HEK293T (cell line): ENCODE measurements at places on chromosomes 4 and X.

DNA sequence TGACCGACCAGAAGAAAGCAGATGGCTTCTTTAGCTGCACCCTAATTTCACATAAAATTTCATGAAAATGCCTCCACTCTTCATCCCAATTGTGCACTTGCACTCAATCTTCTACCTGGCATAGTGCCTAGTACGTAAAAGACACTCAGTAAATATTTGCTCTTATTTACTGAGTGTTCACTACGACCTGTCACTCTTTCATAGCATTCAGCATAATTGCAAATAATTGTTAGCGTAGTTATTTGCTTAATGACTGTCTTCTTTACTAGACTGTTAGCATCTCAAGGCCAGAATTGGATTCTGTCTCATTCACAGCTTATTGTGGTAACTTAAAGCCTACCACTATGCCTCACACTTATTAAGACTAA is 130.2 kb downstream of the ENOX2 start:
- DNase-seq = no peak

DNA sequence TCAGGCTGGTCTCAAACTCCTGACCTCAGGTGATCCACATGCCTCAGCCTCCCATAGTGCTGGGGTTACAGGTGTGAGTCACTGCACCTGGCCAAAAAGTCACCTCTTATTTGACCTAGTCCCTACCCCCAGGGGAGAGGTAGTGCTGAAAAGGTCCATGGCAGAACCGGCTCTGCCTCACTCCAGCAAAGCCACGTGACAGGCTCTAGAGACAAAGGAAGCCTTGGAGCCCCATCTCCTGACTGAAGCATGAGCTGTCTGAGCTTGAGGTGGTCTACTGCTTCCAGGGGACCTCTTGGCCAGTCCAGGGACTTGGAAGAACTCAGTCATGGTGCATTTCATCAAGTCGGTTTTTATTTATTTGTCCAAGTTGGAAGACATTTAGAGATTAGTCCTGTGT is 52.5 kb upstream of the ZNF518B start:
- no peak for DNase-seq

DNA sequence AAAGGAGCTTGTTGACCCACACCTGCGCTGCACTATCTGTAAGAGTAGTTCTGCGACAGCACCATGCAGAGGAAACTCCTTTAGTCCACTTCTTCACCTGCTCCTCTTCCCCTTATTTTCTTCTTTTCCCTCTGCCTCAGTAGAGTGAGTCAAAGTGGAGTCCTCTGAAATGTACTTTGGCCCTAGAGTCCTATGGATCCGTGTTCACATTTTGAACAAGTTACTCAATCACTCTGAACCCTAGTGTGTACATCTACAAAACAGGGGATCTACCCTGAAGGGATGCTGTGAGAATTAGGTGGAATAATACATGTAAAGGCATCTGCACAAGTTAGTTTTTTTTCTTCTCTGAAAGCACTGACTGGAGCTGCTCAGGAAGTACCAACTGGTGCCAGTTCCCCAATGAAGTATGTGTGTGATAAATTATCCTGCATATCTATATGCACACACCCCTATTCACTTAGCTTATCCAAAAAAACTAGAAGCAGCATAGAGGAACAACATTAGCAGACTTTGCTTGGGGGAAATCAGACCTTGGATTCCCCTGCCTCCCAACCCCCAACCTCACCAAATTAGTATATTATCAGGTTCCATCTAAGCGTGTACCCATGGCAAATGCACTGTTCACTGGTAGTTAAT is 118.5 kb upstream of the FAM9C start:
- no peak for DNase-seq

DNA sequence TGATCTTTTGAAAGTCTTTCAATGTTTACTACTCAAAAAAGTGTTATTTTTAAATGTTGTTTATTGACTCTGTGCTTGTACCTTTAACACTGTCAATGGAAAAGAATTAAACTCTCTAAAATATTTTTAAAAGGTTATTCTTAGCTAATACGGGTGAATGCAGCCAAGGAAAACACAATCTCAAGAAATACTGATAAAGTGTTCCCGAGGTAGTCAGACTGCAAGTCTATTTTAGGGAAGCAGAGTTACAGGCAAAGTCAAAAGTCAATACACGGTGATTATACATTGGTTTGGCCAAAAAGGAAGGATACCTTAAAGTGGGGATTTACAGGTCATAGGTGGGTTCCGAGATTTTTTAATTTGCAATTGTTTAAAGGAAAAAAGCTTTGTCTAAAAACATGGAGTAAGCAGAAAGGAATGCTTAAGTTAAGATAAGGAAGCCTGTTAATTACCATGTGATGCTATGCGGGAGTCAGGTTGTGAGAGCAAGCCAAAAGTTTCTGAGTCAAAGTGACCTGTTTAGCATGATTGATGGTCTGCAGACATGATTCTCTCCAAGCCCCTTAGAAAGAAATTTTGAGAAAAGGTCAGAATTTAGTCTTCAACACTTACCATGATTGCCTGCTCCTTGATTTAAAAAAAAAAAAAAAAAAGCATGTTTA is 288.4 kb downstream of the KLHL4 start:
- DNase-seq = no peak

DNA sequence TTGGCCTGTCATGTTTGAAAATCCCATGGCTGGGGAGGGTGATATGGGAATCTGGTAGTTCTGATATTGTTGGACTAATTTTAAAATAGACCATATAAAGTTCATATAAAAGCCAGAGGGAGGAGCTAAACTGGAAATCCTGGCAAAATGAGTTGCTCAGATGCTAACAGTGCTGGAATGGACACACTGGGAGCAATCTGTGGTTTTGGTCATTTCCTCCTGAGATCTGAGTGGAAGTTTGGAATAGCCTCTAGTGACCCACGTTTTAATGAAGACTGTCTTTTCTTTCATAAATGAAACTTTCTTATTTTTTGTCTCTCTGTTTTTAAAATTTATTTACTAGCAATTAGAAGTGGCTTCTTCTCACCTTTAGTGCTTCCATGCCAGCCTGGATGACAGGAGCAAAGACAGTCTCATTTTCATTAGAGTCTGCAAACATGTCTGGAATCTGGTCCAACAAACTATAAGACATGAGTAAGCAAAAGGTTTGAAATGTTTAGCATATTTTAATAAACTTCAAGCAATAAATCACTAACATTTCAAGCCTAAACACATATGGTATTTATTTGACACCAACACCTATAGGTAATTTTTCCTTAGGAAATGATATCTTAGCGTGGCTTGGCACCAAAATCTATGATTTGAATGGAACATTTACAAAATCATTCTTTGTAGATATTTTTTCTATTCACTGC is 66.6 kb downstream of the METTL14 start:
- no peak for DNase-seq

GRCh38 chr4:7000421-7001176 is 42.6 kb upstream of the TADA2B start:
- no peak for DNase-seq

DNA sequence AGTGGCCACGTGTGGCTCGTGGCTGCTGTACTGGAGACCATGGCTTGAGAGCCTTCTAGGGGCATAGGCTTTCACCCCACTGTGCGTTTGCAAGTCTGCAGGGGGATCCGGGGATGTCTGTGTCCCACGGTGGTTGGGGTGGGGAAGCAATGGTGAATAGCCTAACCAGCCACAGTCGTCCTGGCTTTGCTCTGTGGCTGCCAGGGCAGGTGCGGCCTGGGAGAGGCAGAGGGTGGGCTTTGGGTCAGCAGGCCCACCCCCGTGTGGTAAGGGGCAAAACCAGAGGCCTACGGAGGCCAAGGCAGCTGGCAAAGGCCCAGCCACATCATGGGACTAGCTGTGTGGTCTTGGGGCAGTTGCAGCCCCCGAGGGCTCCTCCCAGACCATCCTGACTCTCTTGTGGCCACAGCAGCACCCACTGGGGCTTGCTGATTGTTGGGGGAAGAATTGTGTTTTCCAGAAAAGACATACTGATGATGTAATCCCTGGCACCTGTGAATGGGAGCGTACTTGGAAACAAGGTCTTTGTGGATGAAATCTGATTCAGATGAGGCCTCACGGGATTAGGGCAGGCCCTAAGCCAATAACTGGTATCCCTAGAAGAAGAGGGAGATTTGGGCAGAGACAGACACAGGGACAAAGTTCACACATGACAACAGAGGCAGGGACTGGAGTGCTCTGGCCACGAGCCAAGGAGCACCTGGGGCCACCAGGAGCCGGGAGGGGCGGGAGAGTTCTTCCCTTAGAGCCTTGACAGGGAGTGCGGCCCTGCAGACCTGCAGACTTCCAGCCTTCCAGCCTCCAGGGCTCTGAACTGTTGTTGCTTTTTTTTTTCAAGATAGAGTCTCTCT is 2.9 kb downstream of the CPZ start:
- no peak for DNase-seq

- DNase-seq = no peak
Observed at GRCh38 chr4:15682242-15683142, 865 bp downstream of the FAM200B start.

DNA sequence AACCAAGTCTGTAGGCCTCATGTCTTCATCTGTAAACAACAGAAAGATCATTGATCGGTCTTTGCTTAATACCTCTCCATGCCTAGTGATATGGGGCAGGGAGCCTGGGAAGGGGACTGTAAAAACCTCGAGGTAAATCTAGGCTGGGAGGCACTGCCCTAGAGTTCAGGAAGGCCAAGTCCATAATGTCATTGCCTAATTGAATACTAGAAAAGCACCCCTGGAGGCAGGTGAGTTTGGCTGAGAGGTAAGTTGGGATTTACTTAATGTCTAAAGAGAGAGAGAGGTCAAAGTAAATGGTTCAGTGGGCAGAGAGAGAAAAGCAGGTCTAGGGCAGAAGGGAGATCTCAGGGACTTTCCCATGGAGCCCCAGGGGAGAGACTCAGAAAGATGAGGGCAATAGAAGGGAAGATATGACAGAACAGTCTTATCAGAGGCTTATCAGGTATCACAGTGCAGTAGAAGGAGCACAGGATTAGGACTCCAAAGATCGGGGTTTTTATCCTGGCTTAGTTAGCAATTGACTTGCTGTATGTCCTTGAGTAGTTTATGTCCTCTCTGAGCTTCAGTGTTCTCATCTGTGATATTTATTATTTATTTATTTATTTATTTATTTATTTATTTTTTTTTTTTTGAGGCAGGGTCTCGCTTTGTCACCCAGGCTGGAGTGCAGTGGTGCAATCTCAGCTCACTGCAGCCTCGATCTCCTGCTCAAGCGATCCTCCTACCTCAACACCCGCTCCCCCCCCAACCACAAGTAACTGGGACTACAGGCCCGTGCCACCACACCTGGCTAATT is 85.2 kb downstream of the SLC16A2 start:
- no peak for DNase-seq

- DNase-seq = peak; percentile 48
Observed at GRCh38 chr4:93764639-93765246, 63.8 kb upstream of the ATOH1 start.

- no peak for DNase-seq
Observed at GRCh38 chr4:189050643-189051042, 890.0 kb upstream of the FRG1 start.

DNA sequence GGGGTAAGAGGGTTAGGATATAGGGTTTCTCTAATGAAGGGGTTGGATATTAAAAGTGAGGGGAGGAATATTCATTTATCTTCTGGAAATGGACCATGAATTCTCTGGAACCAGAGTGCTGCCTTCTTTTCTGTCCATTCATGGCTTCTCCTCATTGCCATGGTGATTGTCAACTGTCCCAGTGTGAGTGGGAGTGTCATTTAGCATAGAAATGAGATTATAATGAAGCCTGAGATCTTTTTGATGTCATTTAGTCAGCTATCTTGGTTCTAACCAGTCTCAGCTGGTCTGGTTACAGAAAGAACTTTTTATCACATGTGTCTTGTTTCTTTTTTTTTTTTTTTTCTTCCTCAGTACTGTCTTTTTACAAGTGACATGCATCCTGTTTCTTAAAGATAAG is 497.3 kb upstream of the PITX2 start:
- DNase-seq = no peak

GRCh38 chr4:184818216-184818564 is 7.6 kb downstream of the ACSL1 start:
- DNase-seq = no peak

DNA sequence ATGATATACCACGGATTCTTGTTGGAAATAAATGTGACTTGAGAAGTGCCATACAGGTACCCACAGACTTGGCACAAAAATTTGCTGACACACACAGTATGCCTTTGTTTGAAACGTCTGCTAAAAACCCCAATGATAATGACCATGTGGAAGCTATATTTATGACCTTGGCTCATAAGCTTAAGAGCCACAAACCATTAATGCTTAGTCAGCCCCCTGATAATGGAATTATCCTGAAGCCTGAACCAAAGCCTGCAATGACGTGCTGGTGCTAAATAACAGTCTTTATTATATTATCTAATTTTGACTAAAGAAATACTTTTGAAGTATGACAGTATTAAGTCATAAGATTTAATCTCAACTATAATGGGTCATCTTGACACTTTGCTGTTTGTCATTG is 18.9 kb downstream of the RAB33B start:
- DNase-seq = no peak

GRCh38 chrX:46325312-46325877 is 219.8 kb downstream of the ZNF674 start:
- DNase-seq = no peak

DNA sequence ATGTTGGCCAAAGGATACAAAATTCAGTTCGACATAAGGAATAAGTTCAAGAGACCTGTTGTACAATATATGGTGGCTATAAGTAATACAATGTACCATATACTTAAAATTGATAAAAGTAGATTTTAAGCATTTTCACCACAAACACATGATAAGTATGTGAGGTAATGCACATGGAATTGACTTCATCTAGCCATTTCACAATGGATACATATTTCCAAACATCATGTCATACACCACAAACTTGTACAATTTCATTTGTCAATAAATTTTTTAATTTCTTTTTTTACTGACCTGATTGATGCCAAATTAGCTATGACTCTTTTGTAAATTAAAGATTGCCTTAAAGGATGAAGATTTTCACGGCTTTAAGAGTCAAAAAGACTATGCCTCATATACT is 103.1 kb upstream of the VCX2 start:
- no peak for DNase-seq

- peak; percentile 14 for DNase-seq
Observed at GRCh38 chrX:5236096-5236495, 992.6 kb downstream of the NLGN4X start.

- DNase-seq = no peak
Observed at GRCh38 chr4:151486168-151486567, 77.2 kb downstream of the FHIP1A start.

DNA sequence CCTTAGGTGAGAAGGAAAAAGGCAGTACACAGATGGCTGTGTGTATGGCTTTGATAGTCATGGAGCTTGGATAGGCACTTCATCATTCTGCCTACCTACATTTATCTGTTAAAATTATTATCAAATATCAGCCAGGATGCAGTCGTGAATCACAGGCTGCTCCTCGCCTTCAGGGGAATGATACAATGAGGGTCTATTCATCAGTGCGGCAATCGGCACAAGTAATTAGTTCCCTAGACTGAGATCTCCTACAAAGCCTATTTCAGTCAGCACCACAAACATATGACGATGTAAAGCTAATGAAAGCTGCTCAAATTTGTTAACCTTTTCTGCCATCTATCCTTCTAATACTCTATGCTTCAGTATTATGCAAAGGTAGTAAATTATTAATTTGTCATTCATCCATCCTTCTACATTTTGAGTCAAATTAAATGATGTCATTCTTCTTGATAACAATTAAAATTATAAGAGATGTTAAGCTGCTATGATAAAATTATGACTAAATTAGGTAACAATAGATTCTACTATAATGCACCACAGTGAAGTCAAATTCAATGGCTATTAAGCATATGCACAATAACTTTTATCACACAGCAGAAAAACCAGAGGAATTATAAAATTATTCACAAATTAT is 19.0 kb downstream of the MAB21L2 start:
- no peak for DNase-seq
